Right forelimb (tissue), 1 donor: ENCODE measurements at places on chromosomes 2 and 18.

DNA sequence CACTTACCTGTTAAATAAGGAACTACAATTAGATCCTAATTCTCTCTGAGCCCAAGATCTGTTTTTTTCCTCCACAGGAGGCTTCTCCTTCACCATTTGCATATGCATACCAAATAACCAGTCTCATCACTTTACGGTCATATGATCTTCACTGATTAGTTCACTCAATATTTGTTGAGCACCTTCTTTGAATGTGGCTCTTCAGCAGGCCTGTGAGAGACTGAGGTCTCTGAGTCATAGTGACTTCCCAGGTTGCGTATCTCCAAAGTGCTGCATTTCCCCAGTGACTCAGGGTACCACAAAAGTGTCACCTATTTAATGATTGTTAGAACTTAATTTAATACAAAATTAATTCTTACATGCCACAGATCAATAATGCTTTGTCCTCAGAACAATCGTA lies 108.8 kb upstream of the TRIB2 start:
- no peak for DNase-seq

- DNase-seq, result peak; percentile 38
Measured at GRCh38 chr2:240786355-240786841, 33.6 kb downstream of the KIF1A start.

GRCh38 chr2:105775809-105776559 lies 31.3 kb downstream of the NCK2 start:
- peak; percentile 27 for DNase-seq

GRCh38 chr2:70541481-70542020 lies 12.1 kb downstream of the TGFA start:
- no peak for DNase-seq

DNA sequence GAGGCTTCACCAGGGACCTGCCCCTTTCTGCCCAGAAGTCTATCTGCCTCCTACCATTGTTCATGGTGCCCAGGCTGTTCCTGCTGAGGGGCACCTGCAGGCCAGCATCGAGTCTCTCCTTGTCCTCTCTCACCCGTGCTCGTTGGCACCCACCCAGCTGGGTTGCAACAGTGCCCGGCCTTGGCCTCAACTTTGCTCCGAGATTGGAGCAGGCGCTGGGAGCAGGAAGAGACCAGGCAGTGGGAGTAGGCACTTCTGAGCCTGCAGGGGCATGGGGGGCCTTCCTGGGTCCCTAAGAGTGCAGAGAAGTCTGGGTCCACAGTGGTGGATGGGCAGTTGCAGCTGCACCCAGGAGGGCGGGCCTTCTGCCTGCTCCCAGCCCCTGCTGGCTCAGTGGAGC lies 75.6 kb downstream of the NCOA1 start:
- DNase-seq, result no peak

GRCh38 chr2:103785956-103786355 lies 1024.1 kb downstream of the TMEM182 start:
- no peak for DNase-seq
